ENCODE measurements at places on chromosomes 4 and X. TPM values are rescaled to one million over a fixed set of nuclear protein-coding genes. Genes with fewer than 3 reads are reported as not detected.

The CDKN2AIP gene
- 11.9 TPM for total RNA-seq

The RRH gene
- not detected for total RNA-seq

The MMRN1 gene
- total RNA-seq: not detected

The CCDC158 gene
- total RNA-seq: under 0.01 TPM

The APLN gene
- total RNA-seq: under 0.01 TPM

The CT45A3 gene
- not detected for total RNA-seq

The CDS1 gene
- under 0.01 TPM for total RNA-seq

The ADH1B gene
- 0.43 TPM for total RNA-seq

The CENPVL1 gene
- total RNA-seq: not detected

The DOK7 gene
- total RNA-seq: not detected

The GPM6B gene
- 1.3 TPM for total RNA-seq

The MAP7D2 gene
- not detected for total RNA-seq

The SAT1 gene
- total RNA-seq: 81.8 TPM

The ALAS2 gene
- total RNA-seq: not detected

The MGAT4D gene
- total RNA-seq: not detected

The TMEM144 gene
- total RNA-seq: 7.3 TPM

The CENPVL3 gene
- total RNA-seq: not detected

The MAP9 gene
- total RNA-seq: 11.3 TPM

The KLF3 gene
- total RNA-seq: 22.2 TPM

The MYOZ2 gene
- 0.43 TPM for total RNA-seq

The RAB41 gene
- not detected for total RNA-seq

The HERC5 gene
- 0.86 TPM for total RNA-seq

The PDZD4 gene
- total RNA-seq: 0.32 TPM

The NLRP2B gene
- not detected for total RNA-seq

The CXXC4 gene
- 0.32 TPM for total RNA-seq

The SLC2A9 gene
- 0.43 TPM for total RNA-seq

The SPP1 gene
- 11.3 TPM for total RNA-seq

The H2BW2 gene
- not detected for total RNA-seq

The IRAK1 gene
- total RNA-seq: 62.6 TPM

The OPHN1 gene
- 9.0 TPM for total RNA-seq

The MAOB gene
- under 0.01 TPM for total RNA-seq

The PCDH11X gene
- not detected for total RNA-seq

The DDIT4L gene
- 3.5 TPM for total RNA-seq

The SPANXA2 gene
- total RNA-seq: not detected

The SORCS2 gene
- total RNA-seq: under 0.01 TPM

The GPRASP2 gene
- total RNA-seq: 15.5 TPM

The GLUD2 gene
- total RNA-seq: 1.9 TPM

The SUPT20HL1 gene
- total RNA-seq: not detected

The DMRTC1 gene
- not detected for total RNA-seq

The DRP2 gene
- 2.6 TPM for total RNA-seq

The SLC49A3 gene
- 7.1 TPM for total RNA-seq

The CYTL1 gene
- 1.3 TPM for total RNA-seq

The CSAG1 gene
- not detected for total RNA-seq

The PCDH10 gene
- total RNA-seq: 16.4 TPM

The SSX1 gene
- not detected for total RNA-seq

All from fibroblast of villous mesenchyme (primary cell).